ENCODE measurements at places on chromosomes 2 and 18.
A peak's percentile ranks its signal among the peaks of the same experiment; 100 is the strongest.

DNA sequence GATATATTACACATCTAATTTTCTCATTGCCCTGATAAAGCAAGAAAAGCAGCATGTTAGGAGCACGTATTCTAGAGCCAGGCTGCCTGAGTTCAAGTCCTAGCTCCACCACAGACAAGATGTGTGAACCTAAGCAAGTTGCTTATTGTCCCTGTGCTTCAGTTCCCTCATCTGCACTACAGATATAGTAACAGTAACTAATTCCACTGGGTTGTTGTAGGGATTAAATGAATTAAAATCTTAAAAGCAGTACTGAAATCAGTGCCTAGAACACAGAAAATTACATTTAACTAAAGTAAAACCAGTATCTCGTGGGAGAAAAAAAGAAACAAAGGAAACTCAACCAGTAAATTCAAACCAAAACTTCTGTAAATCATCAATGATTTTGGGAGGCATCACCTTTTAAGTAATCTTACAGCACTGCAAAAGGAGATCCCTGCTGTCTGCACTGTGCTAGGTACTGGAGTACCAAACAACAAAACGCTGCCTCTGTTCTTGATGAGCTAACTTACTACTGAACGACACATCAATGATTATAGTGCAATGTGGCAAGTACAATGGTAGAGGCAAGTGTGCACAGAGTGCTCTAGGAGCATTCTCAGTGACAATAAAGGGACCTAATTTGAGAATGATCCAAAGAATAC is 7.9 kb downstream of the MAP3K2 start:
- DNase-seq = no peak

- no peak for DNase-seq
Observed at GRCh38 chr2:106941372-106941993, 55.5 kb upstream of the ST6GAL2 start.

- no peak for DNase-seq
Observed at GRCh38 chr18:25033747-25034471, 318.1 kb downstream of the ZNF521 start.

- DNase-seq = no peak
Observed at GRCh38 chr2:121570667-121571055, 40.0 kb downstream of the RNU4ATAC start.

- DNase-seq = no peak
Observed at GRCh38 chr2:143833015-143833660, 686.8 kb downstream of the ZEB2 start.

DNA sequence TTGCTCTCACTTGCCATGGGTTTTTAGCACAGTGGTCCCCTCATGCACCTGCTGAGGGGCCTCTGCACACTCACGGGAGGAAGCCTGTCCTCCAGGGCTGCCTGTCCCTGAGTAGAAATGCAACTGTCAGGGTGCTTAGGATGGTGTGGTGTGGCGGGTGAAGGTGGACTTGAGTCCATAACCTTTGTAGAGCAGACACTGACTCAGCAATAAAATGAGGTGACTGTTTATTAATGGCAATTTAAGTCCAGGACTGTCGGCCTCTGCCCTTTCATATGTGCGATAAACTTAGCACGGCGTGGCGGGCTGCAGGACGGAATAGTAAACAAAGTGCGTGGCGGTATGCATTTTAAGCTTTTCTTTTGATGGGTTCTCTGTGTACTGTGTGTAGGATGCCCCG is 188.2 kb downstream of the LDLRAD4 start:
- no peak for DNase-seq

DNA sequence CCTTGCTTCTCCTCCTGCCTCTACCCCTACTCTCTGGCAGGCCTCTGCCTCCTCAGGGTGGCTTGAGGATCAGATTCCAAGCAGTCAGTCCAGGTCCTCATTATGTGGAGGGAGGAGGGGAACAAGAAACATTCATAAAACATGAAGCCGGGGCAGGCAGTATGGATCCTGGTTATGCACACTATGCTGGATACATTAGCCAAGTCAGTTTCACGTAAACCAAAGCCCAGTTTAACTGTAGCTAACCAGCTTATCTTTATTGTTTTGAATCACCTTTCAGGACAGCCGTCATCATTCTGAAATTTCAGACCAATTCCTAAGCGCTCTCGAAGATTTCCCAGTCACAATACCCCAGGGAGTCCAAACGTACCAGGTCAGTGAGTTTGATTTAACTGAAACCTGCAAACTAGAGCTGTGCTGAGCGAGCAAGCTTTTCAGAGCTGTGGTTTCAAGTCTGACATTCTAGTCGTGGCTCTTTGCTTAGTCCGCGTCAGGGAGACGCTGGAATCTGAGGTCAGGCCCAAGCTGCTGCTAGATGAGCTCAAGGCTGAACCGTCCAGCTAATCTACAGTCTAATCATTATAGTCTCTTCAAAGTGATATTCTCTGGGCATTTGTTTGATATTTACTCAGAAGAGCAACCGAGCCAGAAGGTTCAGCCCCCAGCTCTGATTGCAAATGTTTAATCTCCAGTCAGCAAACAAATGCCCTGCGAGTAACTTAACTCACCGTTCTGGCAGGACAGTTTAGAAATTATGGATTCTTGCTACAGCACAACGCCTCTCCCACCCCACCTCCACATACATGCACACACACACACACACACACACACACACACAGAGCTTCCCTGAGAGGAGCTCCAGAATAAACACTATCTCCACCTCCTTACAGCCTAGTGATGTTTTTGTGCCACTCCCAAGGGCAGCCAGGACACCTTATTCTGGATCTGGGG is 63.8 kb upstream of the BZW1 start:
- peak; percentile 89 for DNase-seq

GRCh38 chr2:237171396-237171795 is 85.7 kb downstream of the COPS8 start:
- peak; percentile 94 for DNase-seq

- DNase-seq = peak; percentile 83
Observed at GRCh38 chr2:176461098-176461808, 192.0 kb downstream of the MTX2 start.

DNA sequence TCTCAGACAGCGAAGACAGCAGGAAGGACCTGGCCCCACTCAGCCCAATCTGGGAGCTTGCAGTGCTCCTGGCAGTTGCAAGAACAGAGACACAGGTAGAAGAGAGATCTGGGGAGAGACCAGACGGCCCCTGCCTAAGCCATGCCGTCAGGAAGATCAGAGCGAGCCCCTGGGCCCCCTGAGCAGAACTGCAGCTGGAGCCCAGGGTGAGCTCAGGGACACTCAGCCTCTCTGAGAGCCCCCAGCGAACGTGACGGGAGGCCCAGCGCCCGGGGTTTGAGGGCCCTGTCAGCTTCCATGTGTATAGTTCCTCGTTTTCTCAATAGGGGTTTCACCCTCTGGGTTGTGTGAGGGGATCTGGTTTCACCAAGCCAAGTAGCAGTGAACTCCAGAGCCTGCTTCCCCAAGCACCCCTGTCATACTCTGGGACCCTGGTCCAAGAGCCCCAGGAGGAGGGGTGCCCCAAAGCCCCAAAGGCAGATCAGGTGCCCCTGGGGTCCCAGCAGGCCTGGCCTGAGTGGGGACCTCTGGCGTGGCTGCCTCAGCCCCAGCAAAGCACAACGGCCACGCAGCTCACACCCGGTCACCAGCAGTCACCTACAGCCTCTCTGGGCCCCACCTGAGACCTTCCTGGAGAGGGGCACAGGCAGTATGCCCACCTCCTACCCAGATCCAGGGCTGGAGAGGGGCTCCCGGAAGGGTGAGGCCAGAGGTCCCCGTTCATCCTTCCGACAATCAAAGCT is 431.3 kb upstream of the MYT1L start:
- no peak for DNase-seq

- peak; percentile 23 for DNase-seq
Observed at GRCh38 chr18:49892148-49892924, 79.0 kb upstream of the ACAA2 start.

GRCh38 chr18:52694804-52695203 is 354.8 kb downstream of the DCC start:
- peak; percentile 17 for DNase-seq

DNA sequence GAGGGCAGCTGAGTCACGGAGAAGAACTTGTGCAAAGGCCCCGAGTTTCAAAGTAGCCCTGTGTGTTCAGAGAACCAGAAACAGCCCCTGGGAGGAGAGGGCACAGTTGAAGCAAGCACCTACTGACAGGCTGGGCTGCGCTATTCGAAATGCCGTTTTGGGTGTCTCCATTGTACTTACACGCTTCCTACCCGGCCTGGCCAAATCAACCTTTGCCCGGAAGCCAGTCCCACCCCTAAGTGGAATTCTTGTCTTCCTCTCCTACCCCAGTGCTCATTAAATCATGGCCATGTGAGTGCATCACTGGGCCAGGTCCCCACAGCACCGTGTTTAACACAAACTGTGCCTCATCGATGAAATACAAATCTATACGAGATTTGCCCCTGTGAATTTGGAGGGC is 6.0 kb downstream of the DIPK1C start:
- no peak for DNase-seq

DNA sequence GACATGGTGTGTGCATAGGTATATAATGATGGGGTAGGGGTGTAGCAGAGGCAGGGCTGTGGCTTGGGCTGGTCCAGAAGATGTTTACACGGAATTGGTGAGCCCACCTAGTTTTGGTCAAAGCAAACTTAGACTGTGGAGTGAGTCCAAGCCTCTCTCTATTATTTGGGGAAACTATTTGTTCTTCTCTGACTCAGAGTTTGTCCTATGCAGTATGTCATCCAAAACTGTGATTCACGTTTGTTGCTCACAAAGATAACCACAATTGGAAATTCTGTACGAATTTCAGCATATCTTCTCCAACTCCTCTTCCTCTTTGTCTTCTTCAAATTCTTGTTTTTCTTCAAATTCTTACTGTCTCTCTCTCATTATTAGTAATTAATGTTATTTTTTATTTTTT is 292.9 kb downstream of the XIRP2 start:
- DNase-seq = peak; percentile 66

Data from fibroblast of skin of back (primary cell).